ENCODE measurements at places on chromosomes 6 and 20.
A peak's percentile ranks its signal among the peaks of the same experiment; 100 is the strongest.

- no peak overlapping the region for H3K27ac ChIP-seq
- DNase-seq: no peak
- H3K36me3 ChIP-seq: no peaks in the 10 kb centered on the region
- no peaks in the 10 kb centered on the region for H3K4me1 ChIP-seq
- H3K4me3 ChIP-seq: no peak overlapping the region
These were observed 67.6 kb upstream of the MTHFD1L start for GRCh38 chr6:150797949-150798348.

DNA sequence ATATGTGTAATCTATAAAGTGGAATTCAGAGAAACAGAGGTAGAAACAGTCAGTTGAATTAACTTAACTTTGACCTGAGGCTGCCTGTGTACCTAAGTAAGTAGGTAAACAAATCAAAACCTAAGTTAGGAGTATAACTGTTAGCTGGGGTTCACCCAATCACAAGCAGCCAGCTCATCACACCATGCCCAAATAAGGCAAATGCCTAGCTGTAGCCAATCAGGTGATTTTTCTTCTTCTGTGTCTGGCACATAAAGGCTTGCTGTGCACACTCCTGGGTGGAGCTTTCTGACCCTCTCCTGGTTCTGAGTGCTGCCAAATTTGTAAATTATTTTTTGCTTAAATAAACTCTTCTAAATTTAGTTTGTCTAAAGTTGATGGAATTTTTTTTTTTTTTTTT, 54.7 kb upstream of the TRIM39 start:
- no peaks in the 10 kb centered on the region for H3K27me3 ChIP-seq
- H3K27ac ChIP-seq: no peak overlapping the region
- no peak for DNase-seq
- H3K4me1 ChIP-seq: no peaks in the 10 kb centered on the region
- no peak overlapping the region for H3K4me3 ChIP-seq

DNA sequence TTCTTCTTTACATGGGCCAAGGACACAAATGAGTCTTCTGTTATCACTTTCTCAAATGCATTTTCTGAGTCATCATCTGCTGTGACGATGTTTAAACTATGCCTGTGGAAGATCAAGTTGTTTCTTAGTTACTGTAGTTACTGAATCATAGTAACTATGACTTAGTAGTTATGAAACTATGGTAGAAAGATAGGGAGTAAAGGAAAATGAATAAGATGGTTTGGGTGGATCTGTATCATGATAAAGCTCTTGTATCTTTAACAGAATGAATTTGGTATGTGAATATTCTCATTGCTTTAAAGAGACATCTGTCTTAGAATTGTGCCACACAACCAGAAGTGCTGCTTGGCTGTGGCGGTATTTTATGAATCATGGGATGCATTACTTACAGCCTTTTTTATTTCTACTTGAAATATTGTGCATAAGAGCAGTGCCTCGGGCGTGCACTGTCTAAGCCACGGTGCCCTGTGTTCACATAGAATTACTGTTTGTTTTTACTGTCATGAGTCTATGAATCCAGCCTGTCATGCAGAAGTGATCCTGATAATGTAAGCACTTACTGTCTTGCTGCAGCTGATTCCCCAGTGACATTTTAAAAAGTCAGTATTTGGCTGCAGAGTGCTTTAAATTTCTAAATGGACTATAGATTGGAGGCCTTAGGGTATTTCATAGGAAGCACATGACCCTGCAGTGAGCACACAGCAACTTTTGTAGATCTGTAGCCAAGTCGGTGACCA, 215.2 kb downstream of the TMEM242 start:
- no peaks in the 10 kb centered on the region for H3K27me3 ChIP-seq
- H3K4me3 ChIP-seq: no peak overlapping the region
- H3K36me3 ChIP-seq: no peaks in the 10 kb centered on the region
- H3K27ac ChIP-seq: no peak overlapping the region

DNA sequence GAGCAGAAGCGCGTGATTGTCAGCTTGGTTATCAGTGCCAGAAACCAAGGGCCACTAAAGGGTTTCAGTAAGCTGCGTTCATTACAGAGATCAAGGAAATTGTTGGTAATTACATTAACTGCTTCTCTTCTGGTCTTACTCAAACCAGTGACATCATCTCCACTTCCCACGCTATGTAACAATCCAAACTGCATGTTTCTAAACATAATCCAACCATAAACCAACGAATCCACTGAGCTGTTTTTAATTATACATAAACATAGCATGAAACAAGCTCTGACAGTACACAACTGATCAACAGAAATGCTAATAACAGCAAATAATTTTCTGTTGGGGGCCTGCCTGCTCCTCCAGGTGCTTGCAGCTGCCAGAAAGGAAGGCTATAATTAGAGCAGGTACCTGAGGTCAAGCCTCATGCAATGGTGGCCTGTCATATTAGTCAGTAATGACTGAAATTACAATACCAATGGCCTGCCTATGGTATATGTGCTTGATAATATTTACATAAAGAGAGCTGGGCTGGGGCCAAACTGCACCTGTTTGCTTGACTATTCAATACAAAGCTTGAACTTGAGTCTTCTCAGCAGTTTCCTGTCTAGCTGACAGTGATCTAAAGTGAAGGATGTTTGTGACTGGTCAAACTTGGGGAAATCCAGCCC, 40.1 kb downstream of the ILRUN start:
- no peaks in the 10 kb centered on the region for H3K27me3 ChIP-seq
- H3K4me1 ChIP-seq: peaks cover 27% of the 10 kb centered on the region
- no peaks in the 10 kb centered on the region for H3K36me3 ChIP-seq
- DNase-seq: peak; percentile 59
- peak overlapping the region; percentile 19 for H3K4me3 ChIP-seq

DNA sequence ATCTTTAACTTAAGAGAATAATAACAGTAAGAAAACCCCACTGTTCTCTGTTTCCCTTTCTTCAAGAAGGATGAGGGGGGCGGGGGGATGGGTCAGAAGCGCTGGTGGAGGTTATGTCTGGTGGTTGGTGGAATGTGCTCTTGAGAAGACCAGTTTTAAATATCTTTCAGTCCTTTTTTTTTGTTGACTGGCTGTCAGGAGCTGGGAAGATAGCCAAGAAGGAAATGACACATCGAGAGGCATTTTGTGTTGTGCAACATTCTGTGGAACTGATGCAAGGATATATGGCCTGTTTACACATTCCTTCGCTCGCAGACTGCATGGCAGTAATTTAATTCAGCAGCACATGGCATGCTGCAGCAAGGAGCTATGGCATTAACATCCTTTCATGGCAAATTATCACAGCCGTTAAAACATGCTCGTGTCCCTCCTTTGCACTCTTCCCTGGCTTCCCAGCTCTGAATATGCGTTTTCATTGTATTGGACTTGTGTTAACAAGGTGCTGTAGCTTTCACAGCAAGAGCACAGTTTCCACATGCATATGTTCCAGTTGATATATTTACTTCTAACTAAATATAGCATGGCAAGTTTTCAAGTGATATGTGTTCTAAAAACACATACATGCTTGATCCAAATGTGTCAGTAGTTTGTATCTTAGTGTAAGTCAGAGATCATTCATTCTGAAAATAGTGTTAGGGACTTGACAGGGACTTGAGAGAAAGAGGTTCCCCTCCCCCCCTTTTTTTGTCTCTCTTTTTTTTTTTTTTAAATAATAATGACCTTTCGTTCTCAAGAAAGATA, 68.2 kb upstream of the SUPT3H start:
- H3K4me1 ChIP-seq: no peaks in the 10 kb centered on the region
- H3K27ac ChIP-seq: no peak overlapping the region
- DNase-seq: peak; percentile 20
- no peak overlapping the region for H3K4me3 ChIP-seq
- H3K36me3 ChIP-seq: no peaks in the 10 kb centered on the region

GRCh38 chr6:21201637-21202350, 391.8 kb upstream of the SOX4 start:
- H3K36me3 ChIP-seq: no peaks in the 10 kb centered on the region
- no peaks in the 10 kb centered on the region for H3K27me3 ChIP-seq
- peaks cover 7% of the 10 kb centered on the region for H3K4me1 ChIP-seq
- no peak overlapping the region for H3K27ac ChIP-seq

GRCh38 chr6:38024908-38025307, 205.4 kb downstream of the ZFAND3 start:
- no peak overlapping the region for H3K27ac ChIP-seq
- H3K4me3 ChIP-seq: no peak overlapping the region
- no peaks in the 10 kb centered on the region for H3K36me3 ChIP-seq
- H3K4me1 ChIP-seq: peaks cover 3% of the 10 kb centered on the region

- no peaks in the 10 kb centered on the region for H3K36me3 ChIP-seq
- H3K4me1 ChIP-seq: peaks cover 26% of the 10 kb centered on the region
- no peak overlapping the region for H3K4me3 ChIP-seq
- H3K27ac ChIP-seq: no peak overlapping the region
These were observed 13.5 kb downstream of the TTPAL start for GRCh38 chr20:44489223-44489622.
